ENCODE measurements at places on chromosomes 11 and 22. TPM values are rescaled to one million over a fixed set of nuclear protein-coding genes. Genes with fewer than 3 reads are reported as not detected.

The C11orf16 gene
- polyA plus RNA-seq, result 0.69 TPM

The SLC22A6 gene
- 20.2 TPM for polyA plus RNA-seq

The OR10A2 gene
- polyA plus RNA-seq, result not detected

The LARGE2 gene
- polyA plus RNA-seq, result 25.6 TPM

The C11orf42 gene
- polyA plus RNA-seq, result 1.2 TPM

The TCN1 gene
- not detected for polyA plus RNA-seq

The FZD4 gene
- polyA plus RNA-seq, result 70.8 TPM

The C11orf86 gene
- polyA plus RNA-seq, result not detected

The MPEG1 gene
- polyA plus RNA-seq, result 9.3 TPM

The CCDC116 gene
- 0.18 TPM for polyA plus RNA-seq

The CLCF1 gene
- 6.3 TPM for polyA plus RNA-seq

The PPP1R14B gene
- polyA plus RNA-seq, result 88.4 TPM

The KRTAP5-9 gene
- 0.42 TPM for polyA plus RNA-seq

The PNPLA3 gene
- 1.9 TPM for polyA plus RNA-seq

The OR56A1 gene
- not detected for polyA plus RNA-seq

The OR6Q1 gene
- not detected for polyA plus RNA-seq

The DEUP1 gene
- 1.4 TPM for polyA plus RNA-seq

The OR52I1 gene
- polyA plus RNA-seq, result not detected

The SRSF8 gene
- polyA plus RNA-seq, result 68.6 TPM

The PLEKHB1 gene
- 16.8 TPM for polyA plus RNA-seq

The APOBEC3H gene
- not detected for polyA plus RNA-seq

The SVIP gene
- polyA plus RNA-seq, result 44.5 TPM

The PVALB gene
- polyA plus RNA-seq, result 3.6 TPM

The SHISAL1 gene
- 2.4 TPM for polyA plus RNA-seq

The OR10V1 gene
- not detected for polyA plus RNA-seq

The ASPHD2 gene
- polyA plus RNA-seq, result 3.4 TPM

The GAB4 gene
- polyA plus RNA-seq, result not detected

The NXPE2 gene
- 0.53 TPM for polyA plus RNA-seq

The RASGRP2 gene
- 6.4 TPM for polyA plus RNA-seq

The OR52E8 gene
- polyA plus RNA-seq, result not detected

The AGBL2 gene
- 8.9 TPM for polyA plus RNA-seq

The MS4A6E gene
- polyA plus RNA-seq, result not detected

The ARFGAP3 gene
- polyA plus RNA-seq, result 50.3 TPM

The PKP3 gene
- polyA plus RNA-seq, result 4.8 TPM

The CHST1 gene
- 7.1 TPM for polyA plus RNA-seq

The CARS1 gene
- 26.2 TPM for polyA plus RNA-seq

The MS4A6A gene
- 15.0 TPM for polyA plus RNA-seq

The TYMP gene
- 1.5 TPM for polyA plus RNA-seq

The ACR gene
- polyA plus RNA-seq, result 0.46 TPM

The RCOR2 gene
- 13.9 TPM for polyA plus RNA-seq

The B3GAT1 gene
- 3.8 TPM for polyA plus RNA-seq

The TXNRD2 gene
- 23.3 TPM for polyA plus RNA-seq

The LRRC32 gene
- polyA plus RNA-seq, result 71.8 TPM

The PYGM gene
- 2.3 TPM for polyA plus RNA-seq

The ALG12 gene
- 44.4 TPM for polyA plus RNA-seq

The AMOTL1 gene
- polyA plus RNA-seq, result 42.9 TPM

The CD3E gene
- 0.28 TPM for polyA plus RNA-seq

The OR5P2 gene
- polyA plus RNA-seq, result 0.05 TPM

The CCDC188 gene
- 0.91 TPM for polyA plus RNA-seq

The CD6 gene
- 0.89 TPM for polyA plus RNA-seq
